ENCODE measurements at places on chromosomes 13 and 19.
A peak's percentile ranks its signal among the peaks of the same experiment; 100 is the strongest.

GRCh38 chr13:21413013-21413412 is 46.1 kb downstream of the ZDHHC20 start:
- DNase-seq, result no peak

GRCh38 chr13:77372275-77372674 is 45.4 kb upstream of the MYCBP2 start:
- no peak for DNase-seq

GRCh38 chr19:6861683-6862286 is 25.6 kb upstream of the ADGRE1 start:
- DNase-seq, result no peak

- no peak for DNase-seq
Observed at GRCh38 chr13:110536006-110536693, 25.4 kb downstream of the RAB20 start.

- no peak for DNase-seq
Observed at GRCh38 chr13:95604556-95604915, 40.0 kb downstream of the DZIP1 start.

DNA sequence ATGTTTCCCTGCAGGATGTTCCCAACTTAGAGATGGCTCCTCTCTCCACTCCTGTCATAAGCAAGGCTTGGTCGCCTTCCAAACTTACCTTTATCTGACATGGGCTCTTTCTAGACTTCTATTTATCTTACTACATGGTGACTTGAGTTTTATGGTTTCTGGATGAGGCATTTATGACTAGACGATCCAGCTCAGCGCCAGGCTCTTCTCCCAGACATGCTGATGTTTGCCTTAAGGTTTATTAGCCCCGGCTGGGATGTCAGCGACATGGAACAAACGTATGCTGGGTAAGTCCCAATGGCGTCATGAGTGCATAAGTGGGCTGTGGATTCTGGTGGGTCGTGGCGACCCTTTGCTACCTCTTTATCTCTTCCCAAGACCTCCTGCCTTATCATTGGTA is 39.8 kb upstream of the SLC15A1 start:
- no peak for DNase-seq

DNA sequence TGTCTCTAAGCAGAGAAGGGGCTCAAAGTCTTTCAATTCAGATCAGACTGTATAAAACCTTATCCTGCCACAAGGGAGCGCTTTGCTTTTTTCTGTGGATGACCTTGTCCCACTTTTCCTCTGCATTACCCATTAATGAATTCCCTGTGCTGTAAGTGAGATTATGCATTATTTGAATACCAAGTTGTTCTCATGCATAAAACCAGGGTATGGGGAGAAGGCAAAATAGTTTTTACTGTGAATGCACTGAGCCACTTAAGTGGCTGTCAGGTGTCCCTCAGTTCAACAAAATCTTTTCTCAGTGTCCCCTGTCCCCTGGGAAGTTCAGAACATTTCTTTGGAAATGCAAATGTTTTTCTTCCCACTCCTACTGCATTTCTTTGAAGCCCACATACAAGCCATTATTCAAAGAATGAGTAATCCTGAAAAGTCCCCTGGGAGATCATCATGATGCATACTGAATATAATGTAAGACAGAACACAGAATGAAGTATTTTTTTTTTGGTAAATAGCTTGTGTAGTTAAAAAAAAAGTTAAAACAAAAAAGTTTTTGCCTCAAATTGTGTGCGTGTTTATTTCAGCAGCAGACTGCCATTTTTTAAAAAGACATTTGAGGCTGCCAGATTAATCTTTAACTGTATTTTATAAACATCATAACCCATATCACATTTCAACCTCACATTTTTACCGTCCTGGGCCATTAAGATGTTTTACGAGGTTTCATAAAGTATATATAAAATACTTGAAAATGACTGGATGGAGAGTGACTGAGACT is 506.7 kb upstream of the PCDH9 start:
- no peak for DNase-seq

DNA sequence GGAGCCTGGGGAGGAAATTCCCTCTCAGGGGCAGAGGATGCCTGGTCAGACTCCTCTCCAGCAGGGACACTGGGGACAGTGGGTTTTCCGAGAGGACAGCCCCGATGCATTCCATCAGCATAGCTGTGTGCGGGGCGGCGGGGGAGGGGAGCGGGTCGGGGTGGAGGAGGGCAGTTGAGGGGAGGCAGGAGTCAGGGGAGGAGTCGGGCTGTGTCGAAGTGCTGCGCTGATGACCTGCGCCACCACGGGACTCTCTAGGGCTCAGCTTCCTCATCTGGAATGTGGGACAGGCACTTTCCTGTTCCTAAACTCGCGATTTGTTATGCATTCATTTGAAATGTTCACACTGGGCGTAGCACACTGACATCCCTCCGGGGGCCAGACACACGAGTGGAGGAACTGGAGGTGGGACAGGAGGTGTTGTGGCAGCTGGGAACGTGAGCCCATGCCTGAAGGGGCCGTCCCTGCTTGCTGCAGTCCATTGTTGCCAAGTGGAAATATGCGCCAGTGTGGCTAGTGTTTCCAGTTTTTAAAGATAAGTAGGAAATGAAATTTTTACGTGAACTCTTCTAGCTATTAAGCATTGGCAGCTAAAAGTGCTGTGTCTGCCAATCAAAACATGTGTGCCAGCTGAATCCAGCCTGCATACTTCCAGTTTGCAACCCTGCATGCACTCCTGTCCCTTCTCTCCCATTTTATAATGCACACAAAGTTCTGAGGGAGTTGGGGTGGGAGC is 43.3 kb downstream of the FLT1 start:
- DNase-seq, result peak; percentile 7

- no peak for DNase-seq
Observed at GRCh38 chr13:112772929-112773328, 83.1 kb downstream of the ATP11A start.

DNA sequence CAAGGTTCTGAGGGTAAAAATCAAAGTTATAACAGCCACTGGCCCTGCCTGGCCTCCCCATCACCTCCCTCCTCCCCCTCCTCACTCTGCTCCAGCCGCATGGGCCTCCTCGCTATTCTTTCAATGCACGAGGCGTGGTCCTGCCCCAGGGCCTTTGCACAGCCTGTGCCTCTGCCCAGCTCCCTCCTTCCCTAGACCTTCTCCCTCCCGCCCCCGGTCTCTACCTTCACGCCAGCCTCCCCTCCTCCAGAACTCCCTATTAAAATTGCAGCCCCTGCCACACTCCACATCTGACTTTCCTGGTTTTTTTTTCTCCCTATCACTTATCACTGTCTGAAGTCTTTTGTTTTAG is 3.3 kb downstream of the RAX2 start:
- DNase-seq, result no peak

DNA sequence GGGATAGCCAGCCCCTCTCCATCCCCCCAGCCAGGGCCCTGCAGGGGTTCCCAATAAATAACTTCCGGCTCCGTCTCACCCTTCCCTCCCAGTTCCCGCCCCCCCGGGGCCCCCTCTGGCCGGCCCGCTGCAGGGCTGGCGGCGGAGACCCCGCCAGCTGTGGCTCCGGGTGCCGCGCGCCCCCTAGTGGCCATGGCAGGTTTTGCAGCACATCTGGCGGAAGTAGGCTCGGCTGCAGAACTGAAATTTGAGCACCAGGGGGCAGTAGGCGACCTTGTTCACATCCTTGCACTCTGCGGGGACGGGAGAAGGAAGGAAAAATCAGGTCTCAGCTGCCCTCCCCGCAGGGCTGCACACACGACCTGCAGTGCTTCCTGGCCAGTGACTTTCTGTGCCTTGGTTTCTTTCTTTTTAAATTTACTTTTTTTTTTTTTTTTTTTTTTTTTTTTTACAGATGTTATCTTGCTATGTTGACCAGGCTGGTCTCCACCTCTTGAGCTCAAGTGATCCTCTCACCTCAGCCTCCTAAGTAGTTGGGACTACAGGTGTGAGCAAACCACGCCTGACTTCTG is 3.6 kb upstream of the MYO1F start:
- DNase-seq, result peak; percentile 75

GRCh38 chr19:8569066-8569771 is 8.0 kb downstream of the MYO1F start:
- peak; percentile 93 for DNase-seq

Data from hepatic stellate cell (primary cell).